Skeletal muscle cell (primary cell): ENCODE measurements at places on chromosomes 7 and 10.

GRCh38 chr7:25545124-25546008, 317.1 kb upstream of the NPVF start:
- DNase-seq: no peak

DNA sequence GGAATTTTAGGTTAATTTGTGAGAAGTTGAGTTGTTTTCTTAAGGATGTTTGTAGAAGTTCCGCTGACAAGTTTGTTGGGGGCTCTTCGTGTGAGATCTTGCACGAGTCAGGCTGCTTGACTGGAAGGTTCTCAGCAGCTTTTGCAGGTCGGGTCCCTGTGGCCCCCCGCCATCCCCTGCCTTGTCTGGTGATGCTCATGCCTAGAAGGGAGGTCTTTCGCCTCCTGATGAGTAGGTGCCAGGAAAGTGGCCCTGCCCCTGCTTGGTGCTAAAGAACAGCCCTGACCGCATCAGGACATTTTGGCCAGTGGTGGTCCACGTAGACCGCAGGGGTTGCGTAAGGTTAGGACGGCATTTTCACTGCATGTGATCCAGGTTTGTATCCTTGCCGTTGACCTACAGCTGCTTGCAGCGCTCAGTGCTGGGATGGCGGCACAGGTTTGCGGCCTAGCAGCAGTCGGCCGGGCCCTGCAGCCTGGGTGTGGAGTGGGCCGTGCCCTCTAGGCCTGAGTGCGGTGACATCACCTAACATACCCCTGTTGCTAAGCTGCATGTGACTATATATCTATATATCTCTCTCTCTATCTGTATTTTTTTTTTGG, 62.4 kb downstream of the DNAJB6 start:
- DNase-seq: no peak

GRCh38 chr7:129147731-129148130, 3.2 kb downstream of the TSPAN33 start:
- DNase-seq: no peak

DNA sequence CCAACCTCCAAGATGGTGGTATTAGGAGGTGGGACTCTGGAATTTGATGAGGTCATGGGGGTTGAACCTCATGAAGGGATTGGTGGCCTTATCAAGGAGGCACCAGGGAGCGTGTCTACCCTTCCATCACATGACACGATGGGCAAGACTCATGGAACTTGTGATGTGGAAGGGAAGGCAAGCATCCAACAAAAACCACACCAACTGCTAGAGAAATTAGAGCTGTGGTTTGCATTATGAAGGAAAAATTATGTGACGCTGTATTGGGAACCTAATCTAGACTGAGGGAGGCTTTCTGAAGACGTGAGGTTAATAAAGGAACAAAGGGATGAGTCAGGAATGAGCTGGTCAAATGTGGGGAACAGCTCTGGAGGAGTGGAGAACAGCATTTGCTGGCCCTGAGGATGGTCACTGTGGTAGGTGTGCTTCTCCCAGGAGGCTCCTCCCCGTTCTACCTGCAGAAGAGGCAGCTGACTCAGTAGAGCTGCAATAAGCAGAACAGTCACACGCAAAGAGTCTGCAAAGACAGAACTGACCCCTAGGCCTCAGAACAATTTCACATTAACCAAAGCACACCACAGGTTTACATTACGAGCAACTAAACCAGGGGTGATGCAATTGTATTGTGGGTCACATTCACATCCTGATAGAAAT, 236.6 kb upstream of the GRB10 start:
- no peak for DNase-seq

DNA sequence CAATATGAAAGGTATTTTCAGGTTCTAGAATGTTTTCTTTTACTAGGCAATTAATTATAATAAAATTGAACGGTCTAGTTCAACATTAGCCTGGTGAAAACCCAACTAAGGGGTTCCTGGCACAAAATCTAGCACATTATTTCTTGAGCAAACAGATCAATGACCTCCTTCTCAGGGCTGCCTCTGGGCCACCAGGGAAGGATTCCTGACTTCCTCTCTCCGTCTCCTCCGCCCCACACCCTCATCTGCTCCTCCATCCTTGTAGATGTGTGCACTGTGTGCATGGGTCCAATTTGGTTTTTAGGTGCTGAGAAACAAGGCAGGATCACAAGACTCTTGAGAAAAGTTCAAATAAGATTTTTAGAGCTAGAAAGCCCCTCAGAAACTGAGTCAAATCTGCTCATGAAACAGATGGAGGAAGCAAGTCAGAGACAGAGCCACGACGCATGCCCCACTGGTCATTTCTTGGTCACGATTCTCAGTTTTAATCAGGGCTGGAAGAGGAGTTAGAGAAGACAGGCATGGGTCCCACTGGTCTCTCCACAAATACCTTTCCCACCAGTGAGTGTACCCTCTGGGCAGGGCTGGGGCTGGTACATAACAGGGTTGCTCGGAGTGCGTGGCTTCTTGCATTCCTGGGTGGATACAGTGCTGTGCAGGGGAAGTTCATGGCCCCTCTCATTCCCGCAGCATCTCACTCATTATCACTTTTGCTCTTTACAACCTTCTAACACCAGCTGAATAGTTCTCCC, 3.8 kb downstream of the TRPV6 start:
- no peak for DNase-seq

- no peak for DNase-seq
Measured at GRCh38 chr7:101693498-101694091, 64.5 kb upstream of the MYL10 start.

DNA sequence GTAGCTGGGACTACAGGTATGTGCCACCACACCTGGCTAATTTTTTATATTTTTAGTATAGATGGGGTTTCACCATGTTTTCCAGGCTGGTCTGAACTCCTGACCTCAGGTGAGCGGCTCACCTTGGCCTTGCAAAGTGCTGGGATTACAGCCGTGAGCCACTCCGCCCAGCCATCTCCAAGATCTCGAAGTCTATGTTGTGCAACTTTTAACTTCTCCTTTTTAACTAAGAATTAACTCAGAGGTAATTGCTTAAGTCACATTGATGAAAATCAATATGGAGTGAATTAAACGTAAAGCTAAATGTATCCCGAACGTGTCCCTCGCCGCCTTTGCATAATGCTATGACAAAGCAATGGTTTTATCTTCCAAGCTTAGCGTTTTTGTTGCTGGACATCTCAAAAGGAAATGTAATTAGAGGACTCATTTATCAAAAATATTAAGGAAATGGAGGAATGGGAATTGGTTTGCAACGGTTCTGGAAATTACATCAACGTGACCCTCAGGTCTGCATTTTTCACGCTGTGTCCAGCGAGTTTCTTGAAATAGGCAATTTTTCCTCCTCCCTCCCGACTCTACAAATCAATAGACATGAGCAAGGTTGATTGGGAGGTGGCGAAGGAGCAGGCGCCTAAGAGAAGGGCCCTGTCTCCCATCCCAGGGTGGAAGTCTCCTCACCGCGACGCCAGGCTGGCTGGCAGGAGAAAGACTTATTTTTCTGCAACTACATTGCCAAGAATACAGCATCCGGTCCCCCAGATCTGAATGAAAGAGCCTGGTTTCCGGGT, 89.8 kb downstream of the TMEM130 start:
- no peak for DNase-seq
